Thoracic aorta (tissue), 2 donors: ENCODE measurements at places on chromosomes 1 and 21. TPM values are rescaled to one million over a fixed set of nuclear protein-coding genes. Genes with fewer than 3 reads are reported as not detected.

RNF187 gene
- 70.1 TPM for total RNA-seq

DNA sequence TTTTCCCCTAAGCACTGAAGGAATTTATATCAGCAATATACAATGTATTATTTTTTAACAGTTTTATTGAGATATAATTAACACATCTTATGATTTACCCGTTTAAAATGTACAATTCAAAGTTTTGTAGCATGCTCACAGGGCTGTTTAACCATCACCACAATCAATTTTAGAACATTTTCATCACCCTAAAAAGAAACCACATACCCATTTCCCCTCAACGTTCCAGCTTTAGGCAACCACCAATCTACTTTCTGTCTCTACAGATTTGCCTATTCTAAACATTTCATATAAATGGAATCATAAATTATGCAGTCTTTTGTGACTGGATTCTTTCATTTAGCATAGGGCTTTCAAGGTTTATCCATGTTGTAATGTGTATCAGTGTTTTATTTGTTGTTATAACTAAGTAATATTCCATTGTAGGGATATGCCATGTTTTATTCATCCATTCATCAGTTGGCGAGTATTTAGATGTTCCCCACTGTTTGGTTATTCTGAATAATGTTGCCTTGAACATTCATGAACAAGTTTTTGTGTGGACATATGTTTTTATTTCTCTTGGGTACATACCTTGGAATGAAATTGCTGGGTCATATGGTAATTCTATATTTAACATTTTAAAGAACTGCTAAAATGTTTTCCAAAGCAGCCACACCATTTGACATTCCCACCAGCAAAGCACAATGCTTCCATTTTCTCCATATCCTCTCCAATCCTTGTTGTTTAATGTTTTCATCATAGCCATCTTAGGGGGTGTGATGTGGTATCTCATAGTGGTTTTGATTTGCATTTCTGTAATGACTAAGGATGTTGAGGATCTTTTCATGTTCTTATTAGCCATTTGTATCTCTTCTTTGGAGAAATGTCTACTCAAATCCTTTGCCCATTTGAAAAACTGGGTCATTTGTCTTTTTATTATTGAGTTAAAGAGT is 188.5 kb downstream of the TM2D1 start:
- DNase-seq = no peak

WDR4 gene
- total RNA-seq = 10.3 TPM

GRCh38 chr1:118148034-118148433 is 37.0 kb downstream of the SPAG17 start:
- no peak for DNase-seq

- no peak for DNase-seq
Observed at GRCh38 chr21:21232320-21232719, 234.1 kb downstream of the NCAM2 start.

SLC25A34 gene
- total RNA-seq = 2.4 TPM

KCNJ9 gene
- not detected for total RNA-seq
